ENCODE measurements at places on chromosomes 16 and 17.

- no peak for DNase-seq
These were observed 304.7 kb downstream of the ZFHX3 start for GRCh38 chr16:72743011-72743761.

DNA sequence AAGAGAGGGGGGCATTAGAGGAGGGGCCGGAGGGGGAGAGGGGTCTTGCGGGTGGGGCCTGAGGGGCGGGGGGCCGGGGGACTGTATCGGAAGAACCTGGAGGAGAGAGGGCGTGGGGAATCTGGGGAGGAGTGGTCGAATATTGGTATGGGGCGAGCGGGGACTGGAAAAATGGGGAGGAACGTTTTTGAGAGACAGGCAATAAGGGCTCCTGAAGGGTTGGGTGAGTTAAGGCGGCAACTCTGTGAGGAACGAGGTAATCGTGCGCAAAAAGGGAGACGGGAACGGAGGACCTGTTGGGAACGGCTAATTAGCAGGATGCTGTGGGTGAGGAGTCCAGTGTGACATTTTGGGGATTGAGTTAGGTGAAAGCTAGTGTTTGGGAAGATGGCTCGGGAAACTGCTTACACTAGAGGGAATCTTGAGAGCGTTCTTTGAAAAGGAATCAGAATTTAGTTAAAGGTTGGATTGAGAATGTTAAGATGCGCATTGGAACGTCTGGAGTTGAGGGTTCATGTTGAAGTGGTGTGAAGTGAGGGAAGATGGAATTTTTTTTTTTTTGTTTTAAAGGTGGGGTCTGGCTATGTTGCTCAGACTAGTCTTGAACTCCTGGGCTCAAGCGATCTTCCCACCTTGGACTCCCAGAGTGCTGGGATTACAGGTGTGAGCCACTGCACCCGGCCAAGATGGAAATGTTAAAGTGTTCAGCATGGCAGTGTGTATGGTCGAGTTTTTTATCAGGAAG is 662 bp downstream of the WIPF2 start:
- peak; percentile 11 for DNase-seq

DNA sequence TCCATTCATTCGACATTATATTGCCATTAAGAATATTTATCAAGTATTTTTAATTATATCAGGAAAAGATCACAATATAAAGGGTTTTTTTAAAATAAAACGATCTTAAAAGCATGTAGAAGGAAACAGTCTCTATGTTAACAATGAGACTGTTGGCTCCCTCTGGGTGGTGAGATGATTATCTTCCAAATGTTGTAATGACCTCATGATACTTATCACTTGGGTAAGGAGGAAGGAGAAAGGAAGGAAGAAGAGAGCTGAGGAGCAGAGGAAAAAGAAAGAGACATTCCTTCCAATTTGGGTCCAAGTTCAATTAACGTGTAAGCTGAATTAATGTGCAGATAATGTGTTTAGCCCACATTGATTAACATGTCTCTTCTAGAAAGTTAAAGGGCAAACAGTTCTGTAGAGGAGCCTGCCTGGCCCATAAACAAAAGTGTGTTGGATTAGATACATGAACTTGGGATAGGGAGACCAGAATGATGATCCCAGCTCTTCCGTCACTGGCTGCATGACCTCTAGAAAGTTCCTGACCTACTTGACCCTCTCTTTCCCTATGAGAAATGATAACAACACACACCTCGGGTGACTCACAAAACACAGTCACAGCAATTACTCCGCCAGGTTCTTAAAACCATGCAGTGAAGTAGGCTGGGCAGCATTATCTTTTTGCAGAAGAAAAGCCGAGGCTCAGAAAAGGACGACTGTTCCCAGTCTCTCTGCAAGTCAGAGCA is 32.0 kb downstream of the PIMREG start:
- no peak for DNase-seq

- DNase-seq: peak; percentile 14
These were observed 7.4 kb upstream of the TMEM220 start for GRCh38 chr17:10737168-10737622.

DNA sequence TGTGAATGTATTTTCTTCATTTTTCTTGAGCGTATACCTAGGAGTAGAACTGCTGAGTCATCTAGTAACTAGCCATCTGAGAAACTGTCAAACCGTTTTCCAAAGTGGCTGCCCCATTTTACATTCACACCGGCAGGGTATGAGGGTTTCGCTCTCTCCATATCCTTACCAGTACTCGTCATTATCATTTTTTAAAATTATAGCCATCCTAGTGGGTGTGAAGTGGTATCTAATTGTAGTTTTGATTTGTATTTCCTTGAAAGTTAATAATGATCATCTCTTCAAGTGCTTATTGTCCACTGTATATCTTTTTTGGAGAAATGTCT is 6.0 kb downstream of the RNF157 start:
- no peak for DNase-seq

DNA sequence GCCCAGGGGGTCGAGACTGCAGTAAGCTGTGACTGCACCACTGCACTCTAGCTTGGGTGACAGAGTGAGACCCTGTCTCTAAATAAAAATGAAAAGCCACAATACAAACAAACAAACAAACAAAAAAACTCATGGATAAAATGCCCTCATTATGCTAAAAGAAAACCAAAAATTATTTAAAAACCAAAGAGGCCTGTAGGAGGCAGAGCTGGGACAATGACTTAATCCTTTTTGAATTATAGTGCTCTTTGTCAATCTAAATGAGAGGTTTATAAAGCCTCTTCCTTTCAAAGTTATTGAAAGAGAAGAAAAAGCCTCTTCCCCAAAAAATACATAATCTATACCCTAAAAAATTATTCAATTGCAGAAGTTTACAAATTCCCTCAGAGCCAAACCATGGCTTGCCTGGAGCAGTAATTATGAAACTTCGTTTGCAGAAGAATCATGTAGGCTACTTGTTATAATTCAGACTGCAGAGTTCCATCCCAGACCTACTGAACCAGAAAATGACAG is 18.5 kb downstream of the CRLF3 start:
- no peak for DNase-seq

DNA sequence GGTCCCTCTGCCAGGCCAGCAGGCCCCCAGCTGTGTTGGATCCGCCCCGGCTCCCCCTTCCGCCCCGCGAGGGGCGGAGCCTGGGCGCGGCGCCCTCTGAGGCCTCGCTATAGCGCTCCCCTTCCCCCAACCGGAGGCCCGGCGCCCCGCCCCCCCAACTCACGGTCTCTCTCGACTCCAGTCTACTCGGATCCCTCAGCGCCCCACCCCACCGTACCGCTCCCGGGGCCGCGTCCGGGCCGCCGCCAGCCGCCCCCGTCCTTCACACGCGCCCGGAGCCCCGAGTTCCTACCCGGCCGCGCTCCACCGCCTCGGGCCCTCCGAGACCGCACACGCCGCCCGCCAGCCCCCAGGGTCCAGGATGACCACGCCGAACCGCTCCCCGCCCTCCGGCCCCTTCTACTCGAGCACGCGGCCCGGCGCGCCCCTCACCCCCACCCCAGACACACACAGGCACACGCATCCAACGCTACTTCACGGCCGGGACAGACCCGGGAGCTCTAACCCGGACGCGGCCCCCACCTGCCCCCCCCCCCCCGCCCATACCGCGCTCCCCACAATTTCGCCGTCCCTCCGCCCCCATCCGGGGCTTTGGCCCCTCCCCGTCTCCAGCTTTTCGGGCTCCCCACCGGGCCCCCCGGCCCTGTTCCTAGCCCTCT is 1.4 kb downstream of the PHF23 start:
- peak; percentile 88 for DNase-seq

DNA sequence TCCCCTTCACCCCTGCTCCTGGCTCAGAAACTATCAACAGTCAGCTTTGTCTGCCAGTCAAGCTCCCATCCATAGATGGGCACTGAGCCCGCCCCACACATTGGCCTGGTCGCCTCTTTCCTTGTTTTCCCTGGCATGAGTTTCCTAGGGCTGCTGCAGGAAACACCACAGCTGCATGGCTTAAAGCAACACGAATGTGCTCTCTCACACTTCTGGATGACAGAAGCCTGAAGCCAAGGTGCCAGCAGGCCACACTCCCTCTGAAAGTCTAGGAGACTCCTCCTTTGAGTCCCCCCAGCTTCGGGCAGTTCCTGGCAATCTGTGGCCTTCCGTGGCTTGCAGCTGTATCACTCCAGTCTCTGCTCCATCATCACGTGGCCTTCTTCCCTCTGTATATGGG is 69.9 kb downstream of the TBC1D16 start:
- no peak for DNase-seq

- DNase-seq: no peak
These were observed 27.9 kb upstream of the CPHXL start for GRCh38 chr16:75754141-75754540.

DNA sequence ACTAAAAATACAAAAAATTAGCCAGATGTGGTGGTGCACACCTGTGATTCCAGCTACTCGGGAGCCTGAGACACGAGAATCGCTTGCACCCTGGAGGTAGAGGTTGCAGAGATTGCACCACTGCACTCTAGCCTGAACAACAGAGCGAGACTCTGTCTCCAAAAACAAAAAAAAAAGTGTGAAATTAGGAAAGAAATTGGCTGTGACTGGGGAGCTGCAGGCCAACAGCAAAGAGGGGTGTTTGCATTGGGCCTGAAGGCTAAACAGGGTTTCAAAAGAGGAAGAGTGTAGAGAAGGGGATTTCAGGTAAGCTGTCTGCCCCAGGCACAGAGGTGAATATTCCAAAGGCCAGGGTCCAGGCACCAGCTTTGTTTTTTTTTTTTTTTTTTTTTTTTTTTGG is 9.4 kb downstream of the BMERB1 start:
- no peak for DNase-seq

DNA sequence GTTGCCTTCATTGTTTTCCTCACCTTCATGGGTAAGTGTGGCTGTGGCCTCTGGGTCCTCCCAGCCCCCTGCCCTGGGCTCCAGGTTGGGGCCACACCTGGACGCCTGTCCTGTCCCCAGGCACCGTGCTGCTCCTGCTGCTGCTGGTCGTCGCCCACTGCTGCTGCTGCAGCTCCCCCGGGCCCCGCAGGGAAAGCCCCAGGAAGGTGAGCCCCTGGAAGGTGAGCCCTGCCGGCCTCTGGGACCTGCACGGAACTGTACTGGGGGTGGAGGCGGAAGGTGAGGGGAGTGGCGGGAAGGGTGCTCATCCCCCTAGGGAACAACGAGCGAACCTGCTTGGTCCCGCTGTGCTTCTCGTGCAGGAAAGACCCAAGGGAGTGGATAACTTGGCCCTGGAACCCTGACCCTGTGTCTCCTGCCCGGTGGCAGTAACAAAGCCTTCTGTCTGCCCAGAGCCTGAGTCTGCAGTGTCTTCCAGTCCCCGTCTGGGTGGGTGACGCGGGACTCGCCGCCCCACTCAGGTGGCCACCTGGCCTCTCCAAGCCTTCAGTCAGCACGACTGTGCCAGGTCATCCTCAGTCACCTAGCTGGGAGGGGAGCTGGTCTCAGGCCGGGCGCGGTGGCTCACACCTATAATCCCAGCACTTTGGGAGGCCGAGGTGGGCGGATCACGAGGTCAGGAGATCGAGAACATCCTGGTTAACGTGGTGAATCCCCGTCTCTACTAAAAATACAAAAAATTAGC is 831 bp downstream of the SMIM22 start:
- no peak for DNase-seq

Data from stimulated activated CD4-positive, alpha-beta T cell treated with anti-CD3 and anti-CD28 coated beads, Interleukin-4, amount 100 ng/mL, for 4 hours (primary cell).